Bone marrow (tissue), 2 donors: ENCODE measurements at places on chromosomes 6 and 20.

- DNase-seq, result no peak
Measured at GRCh38 chr6:16148498-16148897, 19.6 kb downstream of the MYLIP start.

DNA sequence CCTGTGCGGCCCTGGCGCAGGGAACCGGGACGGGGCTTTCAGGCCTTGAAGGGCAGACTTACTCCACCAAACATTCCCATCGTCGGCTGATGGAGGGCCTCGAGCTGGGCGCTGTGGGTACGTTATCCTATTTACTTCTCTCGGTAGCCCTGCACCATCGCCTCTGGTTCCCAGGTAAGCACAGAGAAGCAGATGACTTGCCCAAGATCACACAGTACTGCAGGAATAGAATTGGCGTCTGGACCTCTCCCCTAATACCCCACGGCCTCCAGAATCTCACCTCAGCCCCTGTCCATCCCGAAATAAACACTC is 46.4 kb downstream of the PDYN start:
- no peak for DNase-seq

- DNase-seq, result no peak
Measured at GRCh38 chr6:83908813-83909212, 49.3 kb downstream of the CYB5R4 start.

- DNase-seq, result no peak
Measured at GRCh38 chr20:38724626-38725147, 401 bp downstream of the SLC32A1 start.

DNA sequence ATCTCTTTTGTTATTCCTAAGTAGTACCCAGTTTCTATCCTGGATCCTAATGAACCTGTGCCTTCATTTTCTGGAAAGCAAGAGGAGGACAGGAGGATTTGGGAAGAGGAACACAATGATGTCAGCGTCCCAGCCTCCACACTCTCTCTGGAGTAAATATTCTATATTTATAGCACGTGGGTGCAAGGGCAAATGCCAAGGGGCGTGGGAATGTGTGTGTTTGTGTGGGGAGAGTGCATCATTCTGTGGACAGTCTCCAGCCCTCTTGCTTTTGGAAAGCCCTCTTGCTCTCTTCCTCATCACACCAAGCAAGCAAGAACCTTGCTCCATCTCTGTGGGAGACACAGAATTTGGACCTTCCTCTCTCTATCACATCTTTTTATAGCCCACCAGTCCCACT is 103.2 kb upstream of the EMILIN3 start:
- DNase-seq, result no peak

DNA sequence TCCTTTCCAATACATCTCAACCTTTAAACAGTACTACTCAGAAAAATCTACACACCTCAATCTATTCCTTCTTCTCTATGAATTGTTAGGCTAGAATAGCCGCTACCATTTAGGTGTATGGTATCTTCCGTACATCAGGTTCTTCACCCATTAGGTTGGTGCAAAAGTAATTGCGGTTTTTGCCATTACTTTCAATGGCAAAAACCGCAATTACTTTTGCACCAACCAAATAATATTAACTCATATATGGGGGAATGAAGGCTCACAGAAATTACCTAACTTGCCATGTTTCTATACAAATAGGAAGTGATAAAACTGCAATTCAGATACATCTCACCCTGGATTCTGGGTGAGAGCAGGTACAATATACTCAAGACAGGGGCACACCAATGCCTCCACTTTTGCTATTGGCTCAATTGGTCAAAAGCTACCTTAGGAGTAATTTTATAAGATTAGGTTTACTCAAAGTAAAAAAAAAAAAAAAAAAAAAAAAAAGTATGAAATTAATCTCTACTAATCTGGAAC is 37.7 kb upstream of the ARHGAP18 start:
- no peak for DNase-seq

DNA sequence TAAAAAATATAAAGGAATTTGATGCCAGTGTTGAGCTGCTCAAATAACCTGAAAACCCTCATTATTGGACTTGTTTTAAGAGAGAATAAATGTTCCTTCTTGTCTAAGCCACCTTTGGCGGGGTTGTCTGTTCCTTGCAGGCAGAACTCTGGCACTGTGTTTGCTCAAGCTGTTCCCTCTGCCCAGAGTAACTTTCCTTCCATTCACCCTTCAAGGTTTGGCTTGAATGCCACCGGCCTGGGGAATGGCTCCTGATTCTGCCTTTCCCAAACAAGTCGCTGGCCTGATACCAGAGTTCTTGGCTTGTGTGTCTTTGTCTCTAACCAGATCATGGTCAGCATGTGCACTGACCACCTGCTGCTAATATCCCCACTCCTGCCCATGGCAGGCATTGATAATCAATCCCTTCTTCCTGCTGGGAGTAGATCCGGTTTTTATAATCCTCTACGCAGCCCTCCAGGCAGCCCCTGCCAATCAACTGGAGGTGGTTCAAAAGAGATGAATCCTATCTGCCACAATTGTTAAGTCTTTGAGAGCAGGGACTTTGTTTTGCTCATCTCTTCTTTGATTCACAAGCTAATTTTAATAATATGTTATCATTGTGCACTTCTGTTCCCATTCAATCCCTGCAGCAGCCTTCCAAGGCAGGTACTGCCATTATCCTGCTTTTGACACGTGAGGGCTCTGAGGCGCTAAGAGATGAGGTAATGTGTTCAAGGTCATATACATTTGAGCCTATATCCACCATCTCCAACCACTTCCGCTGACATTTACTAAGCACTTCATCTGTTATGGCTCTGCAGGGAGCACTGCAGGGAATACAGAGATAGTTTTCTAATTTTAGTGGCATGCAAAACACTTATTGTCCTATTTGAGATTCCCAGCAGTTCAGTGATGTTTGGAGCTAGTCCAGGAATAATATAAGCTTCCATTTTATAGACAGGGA is 3.1 kb upstream of the CCM2L start:
- no peak for DNase-seq

DNA sequence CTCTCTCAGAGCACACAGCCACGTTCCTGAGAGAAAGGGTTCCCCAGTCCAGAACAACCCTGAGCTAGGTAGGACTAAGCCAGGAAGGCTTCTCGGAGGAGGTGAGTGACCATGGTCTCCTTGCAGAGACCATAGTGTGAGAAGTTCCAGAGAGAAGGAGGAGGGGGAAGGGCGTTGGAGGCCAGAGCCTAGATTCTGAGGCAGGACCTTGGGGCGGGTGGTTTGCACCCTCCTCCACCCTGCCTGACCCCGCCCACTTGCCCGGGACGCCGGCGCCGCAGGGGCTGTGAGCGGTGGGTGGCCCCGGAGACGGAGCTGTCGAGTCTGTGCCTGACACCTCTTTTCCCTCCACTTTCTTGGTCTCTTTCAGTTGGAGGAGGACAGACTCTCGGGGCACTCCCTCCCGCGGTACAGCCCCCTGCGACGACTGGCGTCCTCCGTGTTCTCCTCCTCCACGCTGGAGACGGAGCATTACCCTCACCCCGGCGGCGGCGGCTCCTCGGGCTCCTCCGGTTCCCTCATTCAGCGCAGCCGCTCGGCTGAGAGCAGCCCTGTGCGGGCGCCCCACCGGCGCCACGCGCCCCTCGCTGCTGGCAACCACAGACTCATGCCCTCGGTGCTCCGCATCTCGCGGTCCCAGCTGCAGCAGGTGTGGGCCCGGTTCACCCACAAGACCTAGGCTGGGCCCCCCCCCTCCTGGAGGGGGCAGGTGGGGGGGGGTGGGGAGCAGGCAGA is 26.2 kb downstream of the TTBK1 start:
- DNase-seq, result no peak

- DNase-seq, result no peak
Measured at GRCh38 chr6:111949546-111949945, 76.3 kb upstream of the FYN start.

DNA sequence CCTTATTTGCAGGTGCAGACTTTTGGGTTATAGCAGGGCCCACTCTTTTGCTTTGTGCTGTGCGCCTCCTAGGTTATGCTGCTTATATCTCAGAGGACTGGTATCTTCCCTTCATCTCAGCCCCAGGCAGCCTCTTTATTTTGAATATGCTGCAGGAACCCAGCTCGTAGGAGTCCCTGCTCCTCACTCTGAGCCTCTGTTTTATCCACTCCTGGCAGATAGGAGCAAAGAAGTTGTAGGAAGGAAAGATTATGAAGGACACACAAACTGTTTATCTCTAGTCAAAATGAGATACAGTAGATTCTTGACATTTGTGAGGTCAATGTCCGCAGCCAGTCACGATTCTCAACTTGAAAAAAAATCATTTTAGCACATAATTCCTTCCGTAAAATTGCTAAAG is 15.6 kb downstream of the L3MBTL3 start:
- no peak for DNase-seq

DNA sequence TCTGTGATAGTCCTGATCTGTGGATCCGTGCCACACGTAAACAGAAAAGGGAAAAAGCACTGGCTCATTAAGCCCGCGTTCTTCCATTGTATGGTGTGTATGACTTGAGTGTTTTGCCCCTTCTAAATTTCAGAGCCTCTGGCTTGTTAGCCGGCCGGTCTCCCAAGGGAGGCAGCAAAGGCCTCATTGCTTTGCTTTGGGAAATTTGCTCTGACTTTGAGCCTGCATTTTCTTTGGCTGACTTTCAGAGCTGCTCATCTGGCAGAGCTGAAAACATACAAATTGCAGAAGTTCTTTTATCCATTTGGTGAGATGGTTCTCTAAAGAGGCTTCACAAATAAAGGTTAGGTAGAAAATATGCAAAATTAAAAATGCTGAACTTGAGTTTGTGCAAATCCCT is 123.0 kb downstream of the UTRN start:
- no peak for DNase-seq

GRCh38 chr20:5570452-5570851 is 179.7 kb upstream of the SHLD1 start:
- DNase-seq, result no peak

GRCh38 chr20:63868264-63868663 is 3.2 kb downstream of the TPD52L2 start:
- DNase-seq, result no peak

DNA sequence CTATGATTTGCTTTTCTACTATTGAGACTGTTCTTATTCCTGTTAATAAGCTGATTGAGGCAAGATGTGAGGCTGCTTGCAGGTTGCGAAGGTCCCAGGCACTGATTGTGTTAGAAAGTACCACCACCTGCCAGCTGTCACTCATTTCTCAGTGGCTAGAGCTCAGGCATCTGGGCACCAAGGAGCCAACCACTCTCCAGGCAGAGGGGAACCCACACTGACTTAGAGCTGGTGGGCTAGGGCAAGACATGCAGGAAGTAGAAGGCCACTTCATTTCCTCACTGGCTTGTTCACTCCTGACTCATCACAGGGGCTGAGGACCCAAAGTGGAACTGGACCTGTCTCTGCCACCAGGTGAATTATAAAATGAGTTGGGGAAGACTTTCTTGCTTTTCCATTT is 7.8 kb upstream of the DLL1 start:
- no peak for DNase-seq

- DNase-seq, result no peak
Measured at GRCh38 chr6:30875244-30876038, 8.9 kb upstream of the DDR1 start.

DNA sequence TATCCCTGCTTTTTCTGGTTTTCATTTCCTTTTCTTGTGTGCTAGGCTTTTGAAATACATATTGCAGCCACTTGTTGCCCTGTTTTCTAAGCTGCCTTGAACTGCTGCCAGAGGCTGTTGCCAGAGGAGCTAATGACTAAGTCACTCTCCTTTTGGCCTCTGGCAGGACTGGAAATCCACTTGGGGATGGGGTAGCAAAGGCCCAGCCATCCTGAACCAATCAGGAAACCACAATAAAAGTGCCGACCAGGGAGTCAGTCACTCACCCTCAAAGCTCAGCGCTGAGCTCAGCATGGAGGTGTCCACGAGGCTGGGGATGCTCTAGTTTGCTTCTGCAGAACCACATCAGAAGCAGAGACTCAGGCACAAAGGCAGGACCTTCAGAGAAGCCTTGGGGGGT is 813.0 kb downstream of the DHX35 start:
- DNase-seq, result no peak

DNA sequence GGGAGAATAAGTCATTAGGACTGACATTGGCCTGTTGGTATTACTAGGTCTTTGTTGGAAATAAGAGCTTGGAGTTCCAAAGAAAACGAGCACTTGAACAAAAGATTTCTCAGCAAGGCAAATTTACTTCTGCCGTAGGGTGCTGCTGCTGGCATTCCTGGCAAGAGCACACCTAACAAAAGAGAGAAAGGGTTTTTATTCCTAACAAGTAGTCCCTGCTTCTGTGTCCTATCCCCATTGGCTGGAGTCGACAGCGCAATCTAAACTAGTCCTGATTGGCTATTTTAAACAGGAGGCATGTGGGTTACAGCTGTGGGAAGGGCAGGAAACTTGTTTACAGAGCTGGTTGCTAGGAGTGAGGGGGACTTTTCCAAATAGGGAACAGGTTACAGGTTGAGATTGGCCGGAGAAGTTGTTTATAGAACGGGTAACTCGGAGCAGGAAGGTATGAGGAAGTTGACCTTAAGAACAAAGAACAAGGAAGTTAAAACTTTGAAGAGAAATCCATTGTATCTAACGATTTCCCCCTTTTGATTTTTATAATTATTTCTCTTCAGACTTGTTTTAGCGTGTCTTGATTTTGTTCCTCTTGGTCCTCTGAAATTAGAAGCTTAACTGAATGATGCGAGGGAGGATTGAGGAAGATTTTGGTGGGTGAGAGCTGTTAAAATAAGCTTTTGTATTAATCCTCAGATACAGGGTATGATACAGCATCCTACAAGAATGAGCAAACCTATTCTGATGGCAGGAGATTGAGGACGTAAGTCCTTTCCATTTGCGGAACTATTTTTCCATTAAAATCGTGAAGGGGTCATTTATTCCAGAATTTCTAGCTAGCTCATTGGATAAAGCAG is 3.4 kb upstream of the ZNFX1 start:
- no peak for DNase-seq

DNA sequence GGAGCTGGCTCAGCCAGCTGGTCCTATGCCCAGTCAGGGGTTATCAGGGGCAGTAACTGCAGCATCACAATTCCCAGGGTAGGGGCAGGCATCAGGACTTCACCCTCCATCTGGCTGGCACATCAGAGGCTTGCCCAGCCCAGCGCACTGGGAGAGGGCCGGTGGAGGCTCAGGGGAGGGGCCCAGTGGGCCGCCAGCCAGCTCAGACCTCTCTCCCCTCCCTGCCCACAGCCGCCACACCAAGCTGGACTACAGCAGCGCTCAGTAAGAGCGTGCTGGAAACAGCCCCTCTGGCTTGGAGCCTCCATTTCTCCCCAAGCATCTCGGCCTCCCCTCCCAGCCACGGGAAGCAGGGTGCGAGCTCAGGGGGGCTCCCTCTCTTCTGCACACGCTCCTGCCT is 22.0 kb downstream of the ADA start:
- no peak for DNase-seq
